ENCODE measurements at places on chromosomes 5 and 9.

GRCh38 chr5:148376198-148376597 is 7.6 kb upstream of the FBXO38 start:
- no peak for DNase-seq

DNA sequence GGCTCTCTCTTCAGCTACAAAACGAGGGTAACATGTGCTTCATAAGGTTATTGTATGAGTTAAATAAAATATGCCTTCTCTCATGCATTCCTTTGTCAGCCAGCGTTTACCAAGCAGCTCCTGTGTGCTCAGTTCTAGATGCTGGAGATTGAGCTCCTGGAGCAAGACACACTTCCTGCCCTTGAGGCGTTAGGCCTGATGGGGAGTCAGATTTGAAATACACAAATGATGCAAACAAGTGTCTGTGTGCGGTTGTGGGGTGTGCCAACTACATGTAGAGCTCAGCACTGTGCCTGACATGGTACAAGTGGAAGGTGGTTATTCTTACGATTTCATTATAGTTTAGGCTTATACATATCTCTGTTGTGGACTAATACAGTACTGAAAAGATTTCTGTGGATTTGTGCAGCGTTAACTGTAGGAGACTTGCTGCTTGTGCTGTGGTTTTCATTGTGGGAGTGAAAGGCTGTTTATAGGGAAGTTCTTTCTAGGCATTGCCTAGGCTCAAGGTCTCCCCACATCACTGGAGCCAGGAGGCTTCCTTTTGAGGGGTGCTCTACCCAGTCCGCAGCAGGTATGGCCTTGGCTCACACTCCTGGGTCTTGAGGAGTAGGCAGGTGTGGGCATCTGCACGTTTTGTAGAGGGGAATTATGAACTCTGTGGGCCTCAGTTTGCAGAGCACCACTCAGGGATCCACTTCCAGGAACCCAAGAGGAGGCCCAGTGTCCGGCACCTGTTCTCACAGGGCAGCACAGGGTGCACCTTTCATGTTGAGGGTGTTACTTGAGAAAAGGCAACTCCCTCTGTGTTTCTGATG is 39.8 kb upstream of the ANGPTL2 start:
- no peak for DNase-seq

DNA sequence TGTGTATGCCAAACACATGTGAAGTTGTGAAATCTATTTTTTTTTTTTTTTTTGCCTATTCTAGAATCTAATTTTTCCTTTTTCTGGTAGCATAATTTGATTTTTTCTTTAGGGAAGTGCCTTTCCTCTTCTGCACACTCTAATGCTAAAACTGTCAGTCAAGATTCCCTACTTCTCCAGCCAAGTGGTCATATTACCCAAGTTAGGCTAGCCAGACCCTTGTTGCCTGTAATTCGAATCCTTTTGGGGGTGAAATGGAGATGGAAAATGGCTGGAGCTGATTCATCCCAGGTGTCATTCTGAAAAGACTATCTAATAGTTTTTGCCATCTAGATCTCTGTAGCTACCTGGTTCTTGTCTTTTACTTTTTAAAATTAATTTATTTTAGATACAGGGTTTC is 24.8 kb upstream of the UBAP1 start:
- no peak for DNase-seq

GRCh38 chr5:159049844-159050315 is 49.8 kb downstream of the EBF1 start:
- DNase-seq = no peak

DNA sequence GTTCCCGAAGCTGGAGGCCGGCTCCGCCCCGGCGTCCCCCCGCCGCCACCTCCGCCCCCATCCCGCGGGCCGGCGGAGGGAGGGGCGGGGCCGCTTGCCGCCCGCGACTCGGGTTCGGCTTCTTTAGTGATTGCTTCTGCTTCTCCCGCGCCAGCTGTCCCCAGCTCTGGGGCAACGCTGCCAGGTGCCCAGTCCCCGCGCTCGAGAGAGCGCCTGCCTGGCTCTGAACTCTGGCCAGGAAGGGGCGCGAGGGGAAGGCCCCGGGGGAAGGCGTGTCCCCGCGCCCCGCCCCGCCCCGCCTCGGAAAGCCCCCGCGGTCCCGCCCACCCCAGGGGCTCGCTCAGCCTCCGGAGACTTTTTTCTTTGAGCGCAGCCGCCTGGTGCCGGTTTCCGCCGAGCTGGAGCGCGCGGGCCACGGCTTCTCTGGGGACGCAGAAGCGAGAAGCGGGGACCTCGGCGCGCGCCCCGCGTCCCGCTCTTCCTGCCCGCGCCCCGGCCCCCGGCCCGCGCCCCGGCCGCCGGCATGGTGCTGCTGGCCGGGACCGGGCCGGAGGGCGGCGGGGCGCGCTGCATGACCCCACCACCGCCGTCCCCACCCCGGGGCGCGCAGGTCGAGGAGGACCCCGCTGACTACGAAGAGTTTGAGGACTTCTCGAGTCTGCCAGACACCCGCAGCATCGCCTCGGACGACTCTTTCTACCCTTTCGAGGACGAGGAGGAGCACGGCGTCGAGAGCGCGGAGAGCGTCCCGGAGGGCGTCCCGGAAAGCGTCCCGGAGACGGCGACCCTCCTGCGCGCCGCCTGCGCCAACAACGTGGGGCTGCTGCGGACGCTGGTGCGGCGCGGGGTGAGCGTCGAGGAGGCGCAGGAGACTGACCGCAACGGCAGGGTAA is at the start of gene ANKRD33B:
Gene ANKRD33B, plus strand, starts transcription at position 126 of the 893 bp plus-strand sequence. Its CDS starts 398 bp downstream, at position 524.
- DNase-seq = no peak

- DNase-seq = no peak
These were observed 21.9 kb upstream of the AUH start for GRCh38 chr9:91383577-91383976.

- DNase-seq = no peak
These were observed 23.4 kb downstream of the DBH start for GRCh38 chr9:133659516-133659915.

GRCh38 chr9:124557895-124558294 is 50.7 kb upstream of the NR5A1 start:
- DNase-seq = no peak

GRCh38 chr5:144028058-144028457 is 142.4 kb downstream of the YIPF5 start:
- no peak for DNase-seq

DNA sequence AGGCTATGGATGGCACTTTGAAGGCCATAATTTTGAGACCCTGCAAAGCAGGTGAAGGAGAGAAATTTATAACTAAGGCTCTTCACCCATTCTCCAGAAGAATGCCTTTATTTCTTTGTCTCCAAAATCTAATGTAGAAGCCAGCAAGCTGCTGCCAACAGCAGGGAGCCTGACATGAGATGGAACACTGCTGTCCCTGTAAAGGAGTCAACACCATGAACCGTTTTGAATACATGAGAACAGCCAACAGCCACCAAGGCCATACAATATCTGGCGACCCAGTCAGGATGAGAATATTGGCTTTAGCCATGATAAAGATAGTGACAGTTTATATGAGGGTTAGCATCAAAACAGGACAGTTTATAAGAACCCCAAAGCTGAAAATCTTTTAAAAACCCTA is 121.2 kb upstream of the LIFR start:
- no peak for DNase-seq

DNA sequence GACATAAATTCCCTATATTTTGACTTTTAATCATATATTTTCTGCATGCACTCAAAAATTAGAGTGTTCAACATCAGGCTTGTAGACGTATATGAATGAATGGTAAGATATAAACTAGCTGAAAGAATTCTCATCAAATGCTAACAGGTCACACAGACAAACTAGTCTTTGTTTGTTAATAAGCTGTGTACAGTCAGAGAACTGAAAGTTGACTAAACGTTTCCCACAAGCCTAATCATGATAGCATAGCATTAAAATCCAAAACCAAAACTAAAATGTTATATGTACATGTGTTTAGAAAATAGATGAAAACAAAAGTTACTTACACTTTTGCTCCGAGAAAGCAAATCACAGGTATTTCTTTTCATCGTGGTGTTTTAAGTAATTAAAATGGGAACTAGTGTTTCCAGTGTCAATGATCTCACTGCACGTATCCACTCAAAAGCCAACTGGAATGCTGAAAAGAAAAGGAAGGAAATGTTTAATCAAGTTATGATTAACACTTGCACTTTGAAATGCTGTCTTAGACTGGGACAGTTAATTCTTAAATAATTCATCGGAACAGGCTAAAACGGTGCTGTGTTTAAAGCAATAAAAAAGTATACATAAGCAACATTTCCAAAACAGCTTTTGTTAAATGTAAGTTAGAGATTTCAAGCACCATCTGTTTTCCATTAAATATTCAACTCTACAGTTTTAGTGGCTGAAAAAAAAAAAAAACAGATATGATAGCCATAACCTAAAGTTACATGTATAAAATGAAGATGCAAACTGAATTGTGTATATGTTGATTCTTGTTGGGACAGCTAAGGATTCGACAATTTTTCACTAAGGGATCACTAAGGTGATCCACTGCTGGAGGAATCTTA is 291.9 kb upstream of the PDE4D start:
- no peak for DNase-seq

- DNase-seq = no peak
These were observed 13.3 kb downstream of the MYOZ3 start for GRCh38 chr5:150674341-150674821.

DNA sequence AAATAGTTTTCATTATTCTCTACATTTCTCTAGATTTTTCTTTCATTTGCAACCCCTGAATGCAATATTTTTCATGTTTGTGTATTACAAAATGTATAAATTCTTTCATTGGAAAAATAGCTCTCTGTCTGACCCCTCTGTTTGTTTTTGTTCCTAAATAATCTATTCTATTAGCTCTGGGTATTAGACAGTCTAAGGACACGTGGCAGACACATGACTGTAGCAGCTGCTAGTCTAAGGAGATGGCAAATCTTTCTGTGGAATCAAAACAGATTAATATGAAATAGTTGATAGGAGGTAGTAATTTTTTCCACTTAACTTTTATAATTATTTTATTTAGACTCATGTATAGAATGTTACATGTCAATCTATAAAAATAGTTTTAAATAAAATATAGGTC is 21.4 kb upstream of the SPATA9 start:
- no peak for DNase-seq

DNA sequence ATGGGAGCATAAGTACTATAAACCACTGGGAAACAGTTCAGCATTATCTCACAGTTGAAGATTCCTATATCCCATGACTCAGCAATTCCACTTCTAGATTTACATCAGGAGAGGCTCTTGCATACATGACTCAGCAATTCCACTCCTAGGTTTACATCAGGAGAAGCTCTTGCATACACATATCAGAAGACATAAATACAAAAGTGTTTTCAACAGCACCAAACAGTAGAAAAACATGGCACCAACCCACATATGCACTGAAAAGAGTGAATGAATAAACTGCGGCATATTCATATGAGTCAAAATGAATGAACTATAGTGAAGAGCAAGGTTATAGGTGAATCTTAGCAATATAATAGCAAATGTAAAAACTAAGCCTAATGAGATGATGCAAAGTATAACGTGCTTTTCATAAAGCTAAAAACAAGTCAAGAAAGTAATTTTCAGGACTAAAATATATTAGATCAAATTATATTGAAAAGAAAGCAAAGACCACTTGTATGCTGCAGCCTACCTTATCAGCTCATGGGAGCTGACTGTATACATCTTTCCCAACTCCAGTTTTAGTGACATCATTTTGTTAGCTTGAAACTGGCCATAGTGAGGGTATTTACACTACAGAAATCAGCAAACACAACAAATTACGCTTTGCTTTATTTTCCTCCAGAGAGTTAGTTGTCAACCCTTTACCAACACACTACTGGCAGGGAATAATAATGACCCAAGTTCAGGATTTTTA is 95.8 kb downstream of the ANKRD18B start:
- DNase-seq = no peak

All from NCI-H2107 (cell line).